ENCODE measurements at places on chromosomes 1 and 21. TPM values are rescaled to one million over a fixed set of nuclear protein-coding genes. Genes with fewer than 3 reads are reported as not detected.

Gene CLCC1
- total RNA-seq = 38.9 TPM

Gene CLDN19
- total RNA-seq = not detected

Gene SV2A
- total RNA-seq = 27.3 TPM

Gene RGS21
- not detected for total RNA-seq

Gene PLPPR5
- total RNA-seq = not detected

Gene MAB21L3
- 0.03 TPM for total RNA-seq

Gene CFHR2
- not detected for total RNA-seq

Gene LCE2C
- total RNA-seq = not detected

Gene PRELP
- 10.8 TPM for total RNA-seq

Gene NTNG1
- total RNA-seq = 6.4 TPM
